Fibroblast of the aortic adventitia (primary cell): ENCODE measurements at places on chromosomes 3 and 15.
A peak's percentile ranks its signal among the peaks of the same experiment; 100 is the strongest.

- peak; percentile 96 for DNase-seq
Observed at GRCh38 chr15:68384451-68385239, 47.3 kb downstream of the ITGA11 start.

GRCh38 chr15:66123799-66124198 is 129.8 kb downstream of the MEGF11 start:
- no peak for DNase-seq

DNA sequence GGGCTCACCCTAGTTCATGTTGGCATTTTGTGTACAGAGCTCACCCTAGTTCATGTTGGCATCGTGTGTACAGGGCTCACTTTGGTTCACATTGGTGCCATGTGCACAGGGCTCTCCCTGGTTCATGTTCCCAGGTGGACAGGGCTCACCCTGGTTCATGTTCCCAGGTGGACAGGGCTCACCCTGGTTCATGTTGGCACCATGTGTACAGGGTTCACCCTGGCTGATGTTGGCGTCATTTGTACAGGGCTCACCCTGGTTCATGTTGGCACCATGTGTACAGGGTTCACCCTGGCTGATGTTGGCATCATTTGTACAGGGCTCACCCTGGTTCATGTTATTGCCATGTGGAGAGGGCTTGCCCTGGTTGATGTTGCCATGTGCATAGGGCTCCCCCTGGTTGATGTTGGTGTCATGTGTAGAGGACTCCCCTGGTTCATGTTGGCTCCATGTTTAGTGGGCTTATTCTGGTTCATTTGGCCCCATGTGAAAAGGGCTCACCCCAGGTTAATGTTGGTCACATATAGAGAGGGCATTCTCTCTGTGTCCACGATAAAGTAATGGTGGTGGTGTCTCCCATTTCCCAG is 31.7 kb upstream of the NR2C2 start:
- no peak for DNase-seq

DNA sequence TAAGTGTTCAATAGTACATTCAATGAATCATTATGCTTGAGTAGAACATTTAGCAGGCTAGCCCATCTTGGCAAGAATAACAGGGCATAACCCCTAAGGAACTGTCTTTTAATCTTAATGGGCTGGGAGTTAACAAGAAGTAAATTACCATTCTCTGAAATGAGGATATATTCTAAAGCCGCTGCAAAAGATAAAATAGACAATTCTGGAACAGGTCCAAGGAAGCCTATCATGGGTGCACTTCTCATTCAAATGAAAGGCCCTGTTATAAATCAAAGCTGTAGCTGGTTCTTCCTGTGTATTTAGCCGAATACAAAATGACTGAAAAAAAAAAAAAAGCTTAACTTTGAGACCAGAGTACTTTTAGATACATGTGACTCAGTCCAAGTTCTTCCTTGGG is 15.6 kb downstream of the MTHFS start:
- no peak for DNase-seq

GRCh38 chr3:15500107-15500724 is 21.3 kb downstream of the COLQ start:
- DNase-seq, result no peak

DNA sequence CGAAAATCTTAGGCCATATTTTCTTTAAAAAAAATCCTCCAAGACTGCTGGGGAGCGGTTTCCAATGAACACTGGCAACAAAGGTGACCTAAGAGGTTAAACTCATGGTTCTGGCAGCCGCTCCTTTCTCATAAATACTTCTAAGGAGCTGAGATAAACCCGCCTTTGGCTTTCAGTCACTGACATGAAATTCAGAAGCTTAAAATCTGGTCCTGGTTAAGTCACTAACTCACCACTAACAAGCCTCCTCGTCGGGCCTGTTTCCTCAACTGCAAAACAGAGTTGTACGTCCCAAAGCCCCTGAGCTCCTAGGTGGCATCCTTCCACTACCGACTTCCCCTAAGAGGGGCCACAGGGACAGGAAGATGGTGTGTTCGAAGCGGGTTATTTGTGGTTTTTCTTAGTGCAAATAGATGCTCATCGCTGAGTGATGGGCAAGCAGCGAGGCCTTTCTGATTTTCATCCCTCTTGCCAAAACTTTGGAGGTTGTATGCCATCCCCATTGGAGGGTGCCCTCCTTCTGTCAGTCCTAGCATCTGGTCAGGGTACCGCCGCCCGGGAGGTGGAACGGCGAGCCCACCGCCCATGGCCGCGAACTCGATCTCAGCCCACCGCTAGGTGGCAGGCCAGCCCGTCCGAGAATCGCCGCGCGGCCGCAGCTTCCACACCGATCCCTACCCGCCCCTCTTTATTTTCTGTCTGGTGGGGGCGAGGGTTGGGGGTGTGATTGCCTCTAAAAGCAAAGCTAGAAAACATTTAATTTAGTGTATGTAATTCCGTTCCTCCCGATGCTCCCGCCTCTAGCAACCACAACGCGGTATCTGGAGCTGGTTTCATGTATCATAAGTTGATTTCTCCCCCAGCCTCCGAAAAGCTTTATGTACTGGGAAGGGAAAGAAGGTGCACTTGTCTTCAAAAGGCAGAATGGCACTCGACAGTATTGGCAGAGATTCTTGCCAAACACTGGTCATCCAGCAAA is 4.6 kb downstream of the BCL6 start:
- peak; percentile 92 for DNase-seq

GRCh38 chr15:96285729-96286254 is 44.7 kb upstream of the NR2F2 start:
- no peak for DNase-seq

DNA sequence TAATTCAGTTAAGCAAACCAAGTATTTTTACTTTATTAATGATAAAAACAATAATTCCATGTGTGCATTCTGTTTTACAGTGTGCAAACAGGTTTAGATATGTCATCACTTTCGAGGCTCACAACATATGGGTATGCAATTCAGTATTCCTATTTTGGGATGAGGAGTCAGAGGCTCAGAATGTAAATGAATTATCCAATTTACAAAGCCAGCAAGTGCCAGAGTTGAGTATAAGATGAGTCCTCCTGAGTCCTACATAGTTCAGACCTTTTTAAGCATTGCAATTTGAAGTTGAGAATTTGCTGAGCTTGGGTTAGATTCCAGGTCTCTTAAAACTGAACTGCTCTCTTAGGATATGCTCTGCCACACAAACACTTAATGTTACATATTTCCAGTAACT is 424.2 kb upstream of the ROBO2 start:
- DNase-seq, result no peak

DNA sequence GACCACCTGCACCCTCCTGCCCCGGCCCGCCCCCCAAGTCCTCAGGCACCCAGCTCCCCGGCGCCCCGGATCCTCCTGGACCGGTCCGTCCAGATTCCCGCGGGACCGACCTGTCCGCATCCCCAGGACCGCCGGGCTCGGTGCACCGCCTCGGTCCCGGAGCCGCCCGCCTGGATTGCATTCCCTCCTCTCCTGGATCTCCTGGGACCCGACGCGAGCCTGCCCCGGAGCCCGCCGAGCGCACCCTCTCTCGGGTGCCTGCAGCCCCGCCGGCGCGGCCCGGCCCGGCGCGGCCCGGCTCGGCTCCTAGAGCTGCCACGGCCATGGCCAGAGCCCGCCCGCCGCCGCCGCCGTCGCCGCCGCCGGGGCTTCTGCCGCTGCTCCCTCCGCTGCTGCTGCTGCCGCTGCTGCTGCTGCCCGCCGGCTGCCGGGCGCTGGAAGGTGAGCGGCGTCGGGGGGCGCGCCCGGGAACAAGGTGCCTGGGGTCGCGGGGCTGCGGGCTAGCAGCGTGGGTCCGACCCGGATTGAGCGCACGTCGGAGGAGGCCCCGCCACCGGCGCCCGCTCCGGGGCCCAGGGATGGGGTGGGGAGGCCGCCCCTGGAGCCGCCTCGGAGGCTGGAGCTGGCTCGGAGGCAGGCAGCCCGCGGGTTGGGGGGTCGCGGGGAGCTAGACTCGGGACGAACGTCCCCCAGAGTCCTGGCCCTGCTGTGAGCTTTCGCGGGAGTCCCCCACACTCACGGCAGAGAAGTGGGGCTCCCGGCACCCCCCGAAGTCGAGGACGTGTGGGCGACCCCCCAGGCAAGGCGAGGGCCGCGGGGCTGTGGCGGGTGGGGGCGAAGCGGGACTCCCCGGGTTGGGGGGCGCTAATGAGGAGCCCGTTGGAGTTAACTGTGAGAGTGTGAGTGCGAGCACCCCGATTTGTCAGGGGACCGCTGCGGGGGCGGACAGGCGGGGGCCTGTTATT is 610 bp downstream of the EPHB3 start:
- DNase-seq, result no peak

- DNase-seq, result no peak
Observed at GRCh38 chr3:166425021-166425420, 587.8 kb upstream of the BCHE start.

DNA sequence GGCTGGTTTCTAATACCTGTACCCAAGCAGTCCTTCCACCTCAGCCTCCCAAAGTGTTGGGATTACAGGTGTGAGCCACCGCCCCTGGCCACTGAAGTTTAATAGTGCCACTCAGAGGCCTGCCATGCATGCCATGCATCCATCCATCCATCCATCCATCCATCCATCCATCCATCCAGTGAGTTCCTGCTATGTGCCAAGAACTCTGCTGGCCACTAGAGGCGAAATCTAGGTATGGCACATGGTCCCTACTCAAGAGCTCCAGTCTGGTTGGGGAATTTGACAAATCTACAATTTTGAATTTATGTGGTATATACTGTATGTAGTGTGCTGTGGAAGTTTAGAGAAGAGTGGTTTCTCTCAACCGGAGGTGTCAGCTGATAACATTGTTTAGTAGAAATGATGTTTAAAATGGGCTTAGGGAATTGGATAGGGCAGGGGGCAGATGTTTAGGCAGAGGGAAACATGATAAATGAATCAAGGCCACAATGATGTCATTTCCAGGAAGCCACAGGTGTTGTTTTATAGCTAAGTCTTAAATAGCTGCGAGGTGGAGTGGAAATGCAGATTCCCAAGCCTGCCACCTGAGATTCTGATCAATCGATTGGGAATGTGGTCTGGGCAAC is 384.4 kb upstream of the C2CD4B start:
- peak; percentile 42 for DNase-seq

- no peak for DNase-seq
Observed at GRCh38 chr15:72785432-72785831, 1.9 kb upstream of the ADPGK start.

DNA sequence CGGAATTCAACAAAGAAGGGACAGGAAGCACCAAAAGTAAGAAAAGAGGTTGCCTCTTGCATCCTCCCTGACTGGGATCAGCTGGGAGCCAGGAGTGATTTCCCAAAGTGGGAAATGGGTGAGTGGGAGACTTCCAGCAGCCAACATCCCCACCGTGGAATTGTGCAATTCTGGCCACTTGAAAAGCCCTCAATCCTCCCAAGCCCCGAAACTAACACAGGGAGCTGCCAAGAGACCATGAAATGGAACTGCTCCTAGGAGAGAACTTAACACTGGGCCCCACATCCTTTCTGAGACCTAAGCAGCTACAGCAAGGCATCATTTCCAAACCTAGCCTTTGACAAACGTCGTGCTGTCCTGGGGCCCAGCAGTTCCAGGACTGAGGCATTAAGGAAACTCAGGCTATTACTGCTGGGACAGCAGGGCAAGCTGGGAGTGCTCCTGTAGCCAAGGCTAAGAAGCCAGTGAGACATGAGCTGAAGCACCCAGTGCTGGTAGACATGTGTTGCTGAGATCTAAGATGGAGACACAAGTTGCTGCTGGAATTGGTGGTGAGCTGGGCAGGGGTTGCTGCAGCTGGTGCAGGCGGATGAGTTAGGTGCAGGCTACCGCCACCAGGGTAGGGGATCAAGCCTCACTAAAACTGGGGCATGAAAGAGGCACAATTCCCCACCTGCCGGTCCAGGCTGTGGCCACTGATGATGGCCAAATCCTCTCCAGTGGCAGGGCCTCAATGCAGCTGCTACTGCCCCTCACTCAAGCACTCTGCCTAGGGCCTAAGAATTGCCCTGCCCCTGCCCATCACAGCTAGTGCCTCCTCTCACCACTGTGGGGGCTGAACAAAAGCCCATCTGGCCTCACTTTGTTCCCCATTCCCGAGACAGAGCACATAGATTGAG is 43.9 kb downstream of the ALDH1A2 start:
- no peak for DNase-seq

- no peak for DNase-seq
Observed at GRCh38 chr15:78229431-78230406, 4.6 kb downstream of the ACSBG1 start.
